ENCODE measurements at places on chromosomes 6 and 20. TPM values are rescaled to one million over a fixed set of nuclear protein-coding genes. Genes with fewer than 3 reads are reported as not detected.

VGLL2 gene
- not detected for total RNA-seq

DNA sequence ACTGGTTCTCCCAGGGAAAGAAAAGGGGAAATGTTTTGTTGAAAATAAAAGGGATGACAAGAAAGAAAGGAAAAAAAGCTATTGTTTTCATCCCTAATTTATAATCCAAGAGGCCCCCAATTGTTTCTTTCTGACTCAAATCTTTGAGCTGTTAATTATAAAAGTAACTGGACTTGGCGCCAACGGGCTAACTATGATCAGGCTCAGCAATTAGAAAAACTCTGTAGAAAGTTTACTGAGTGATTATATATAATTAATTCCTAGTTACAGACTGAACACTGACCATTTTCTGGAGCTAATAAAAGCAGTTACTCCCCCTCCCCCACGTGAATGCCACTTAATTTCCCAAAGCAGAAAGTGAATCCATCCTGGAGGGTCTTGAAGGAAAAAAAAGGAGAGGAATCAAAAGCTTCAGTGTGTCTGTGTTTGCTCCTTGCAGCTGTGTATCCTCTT, 3.2 kb downstream of the ZMYND8 start:
- no peak for DNase-seq

KCNK5 gene
- total RNA-seq = not detected

NOX3 gene
- total RNA-seq = not detected

- no peak for DNase-seq
Observed at GRCh38 chr20:1983301-1983700, 10.6 kb downstream of the PDYN start.

Data from dermis microvascular lymphatic vessel endothelial cell (primary cell).